ENCODE measurements at places on chromosomes 1 and 21. TPM values are rescaled to one million over a fixed set of nuclear protein-coding genes. Genes with fewer than 3 reads are reported as not detected.

DNA sequence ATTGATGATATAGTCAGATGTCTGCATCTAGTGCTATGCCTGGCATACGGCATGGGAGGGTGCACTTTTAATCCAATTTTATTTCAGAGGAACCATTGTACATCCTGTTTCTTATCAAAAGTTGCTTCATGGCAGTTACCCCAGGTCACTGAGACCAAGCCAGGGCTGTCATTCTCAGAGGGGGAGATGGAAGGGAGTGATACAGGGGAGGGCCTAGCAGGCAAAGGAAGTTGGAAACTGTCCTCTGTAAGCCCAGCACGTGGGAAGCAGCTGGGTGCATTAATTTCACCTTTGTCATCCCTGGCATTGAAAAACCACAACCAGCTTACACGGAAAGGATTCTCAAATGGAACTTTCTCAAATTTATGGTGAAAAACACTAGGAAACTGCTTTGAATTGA is 458.7 kb upstream of the ADAMTS5 start:
- DNase-seq, result peak; percentile 95

GRCh38 chr1:112262316-112262715 is 133.7 kb upstream of the CTTNBP2NL start:
- DNase-seq, result no peak

The FCRLA gene
- total RNA-seq, result 11.2 TPM

The SLC6A17 gene
- 1.8 TPM for total RNA-seq

GRCh38 chr1:47441450-47442106 is 3.7 kb downstream of the FOXD2 start:
- no peak for DNase-seq

The TMEM61 gene
- not detected for total RNA-seq

GRCh38 chr1:175287377-175287776 is 94.8 kb upstream of the KIAA0040 start:
- DNase-seq, result no peak

GRCh38 chr1:118821801-118822200 is 166.3 kb downstream of the TBX15 start:
- DNase-seq, result peak; percentile 5

GRCh38 chr1:19926296-19927129 is 3.1 kb upstream of the PLA2G2E start:
- no peak for DNase-seq

- no peak for DNase-seq
Observed at GRCh38 chr21:14955936-14956520, 108.8 kb downstream of the NRIP1 start.

DNA sequence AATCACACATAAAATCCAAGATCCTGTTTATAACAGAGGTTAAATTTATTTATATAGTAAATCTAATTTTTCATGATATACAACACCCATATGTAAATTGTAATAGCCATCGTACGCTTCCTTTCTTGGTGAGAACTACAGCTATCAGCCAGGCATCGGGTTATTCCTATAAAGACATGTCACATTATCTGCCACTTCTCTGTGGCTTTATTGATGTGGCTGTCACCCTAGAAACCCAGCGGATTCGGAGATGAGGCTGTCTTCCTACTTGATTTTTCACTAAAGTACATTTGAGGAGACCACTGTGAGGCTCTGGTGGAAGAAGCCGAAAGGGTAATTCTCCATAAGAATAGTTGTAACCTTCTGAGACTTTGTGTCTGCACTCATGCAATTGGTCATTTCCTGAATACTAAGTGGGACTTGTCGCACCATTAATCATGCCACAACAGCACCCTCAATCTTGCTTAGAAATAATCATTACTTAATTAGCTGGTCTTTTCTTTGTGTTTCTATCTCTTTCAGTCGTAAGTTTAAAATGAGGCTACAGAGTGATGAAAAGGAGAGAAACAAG is 106.0 kb downstream of the NTNG1 start:
- DNase-seq, result no peak

Measured in RPMI7951 (cell line).